Jurkat, Clone E6-1 (cell line): ENCODE measurements at places on chromosomes 5 and 9.

DNA sequence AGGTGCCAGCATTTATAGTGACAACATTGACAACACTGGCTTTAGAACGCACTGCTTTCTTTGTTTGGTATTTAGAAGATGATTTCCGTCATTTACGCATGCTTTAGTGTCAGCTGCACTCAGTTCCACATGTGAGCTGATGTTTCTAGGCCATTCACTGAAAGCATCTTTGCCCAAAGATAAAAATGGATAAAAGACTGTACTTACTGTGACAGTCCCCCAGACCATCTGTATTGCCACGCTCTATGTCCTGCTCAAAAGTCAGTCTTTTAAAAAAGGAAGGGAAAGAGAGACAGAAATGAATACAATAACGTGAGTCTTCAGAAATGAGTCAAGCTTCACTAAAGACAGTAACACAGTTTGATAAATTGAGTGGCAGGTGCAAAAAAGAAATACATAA, 99.3 kb downstream of the SEMA6A start:
- no peak for DNase-seq

- DNase-seq = peak; percentile 23
Observed at GRCh38 chr5:94618029-94618492, 343 bp downstream of the KIAA0825 start.

- DNase-seq = no peak
Observed at GRCh38 chr5:35461530-35461929, 156.1 kb upstream of the SPEF2 start.

DNA sequence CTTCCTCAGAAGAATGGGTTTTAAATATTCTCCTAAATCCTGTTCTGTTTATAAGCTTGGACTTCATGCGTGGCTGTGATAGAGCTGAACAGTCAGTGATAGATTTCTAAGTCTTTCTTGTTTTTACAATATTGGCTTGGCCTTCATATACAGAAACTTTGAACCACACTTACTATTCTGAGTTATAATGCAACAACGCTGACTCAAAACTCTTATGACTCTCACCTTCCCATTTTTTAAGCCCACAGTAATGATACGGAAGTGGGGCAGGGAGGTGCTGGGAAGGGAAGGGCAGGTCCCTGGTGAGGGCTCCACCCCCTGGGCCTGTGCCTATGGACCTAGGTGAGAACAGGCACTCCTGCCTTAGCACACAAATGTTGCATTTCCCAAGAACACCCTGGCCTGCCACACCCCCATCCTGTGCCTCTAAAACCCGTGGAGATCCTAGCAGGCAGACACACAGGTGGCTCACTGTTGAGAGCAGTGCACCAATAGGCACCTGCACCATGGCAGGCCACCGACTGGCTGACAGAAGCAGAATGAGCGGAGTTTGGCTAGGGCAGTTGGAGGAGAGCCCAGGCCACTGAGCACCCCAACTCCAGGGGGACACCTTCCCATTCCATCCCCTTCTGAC, 376.7 kb downstream of the GABRG2 start:
- no peak for DNase-seq

DNA sequence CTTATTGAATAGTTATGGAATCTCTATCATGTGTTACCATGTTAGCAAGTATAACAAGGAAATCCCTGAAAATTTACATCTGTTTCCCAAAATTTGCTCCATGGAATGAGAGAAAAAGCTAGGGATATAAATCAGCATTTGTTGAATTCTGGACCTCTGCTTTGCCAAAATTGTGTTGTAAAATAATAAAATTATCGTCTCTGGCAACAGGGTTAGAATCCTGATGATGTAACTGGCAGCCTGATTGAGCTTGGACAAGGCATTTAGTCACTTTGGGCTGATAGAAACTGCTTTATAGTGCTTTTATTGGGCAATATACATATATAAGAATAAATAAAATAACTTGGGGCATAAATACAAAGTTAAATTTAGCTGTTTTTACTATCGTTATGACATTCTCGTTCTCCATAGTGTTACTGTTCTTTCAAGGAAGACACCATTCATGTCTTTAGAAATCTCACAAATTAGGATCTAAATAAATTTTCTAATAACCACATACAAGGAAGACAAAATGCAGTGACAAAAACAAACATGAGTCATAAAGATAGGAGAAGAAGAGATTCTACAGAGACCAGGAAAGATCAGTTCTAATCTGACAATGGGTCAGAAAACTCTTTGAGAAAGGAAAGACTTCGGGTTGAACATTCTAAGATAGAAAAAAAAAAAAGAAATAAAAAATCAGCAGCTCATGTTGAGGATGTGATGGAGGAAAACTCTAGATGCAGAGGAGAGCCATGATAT, 145.0 kb upstream of the CDH10 start:
- DNase-seq = no peak

DNA sequence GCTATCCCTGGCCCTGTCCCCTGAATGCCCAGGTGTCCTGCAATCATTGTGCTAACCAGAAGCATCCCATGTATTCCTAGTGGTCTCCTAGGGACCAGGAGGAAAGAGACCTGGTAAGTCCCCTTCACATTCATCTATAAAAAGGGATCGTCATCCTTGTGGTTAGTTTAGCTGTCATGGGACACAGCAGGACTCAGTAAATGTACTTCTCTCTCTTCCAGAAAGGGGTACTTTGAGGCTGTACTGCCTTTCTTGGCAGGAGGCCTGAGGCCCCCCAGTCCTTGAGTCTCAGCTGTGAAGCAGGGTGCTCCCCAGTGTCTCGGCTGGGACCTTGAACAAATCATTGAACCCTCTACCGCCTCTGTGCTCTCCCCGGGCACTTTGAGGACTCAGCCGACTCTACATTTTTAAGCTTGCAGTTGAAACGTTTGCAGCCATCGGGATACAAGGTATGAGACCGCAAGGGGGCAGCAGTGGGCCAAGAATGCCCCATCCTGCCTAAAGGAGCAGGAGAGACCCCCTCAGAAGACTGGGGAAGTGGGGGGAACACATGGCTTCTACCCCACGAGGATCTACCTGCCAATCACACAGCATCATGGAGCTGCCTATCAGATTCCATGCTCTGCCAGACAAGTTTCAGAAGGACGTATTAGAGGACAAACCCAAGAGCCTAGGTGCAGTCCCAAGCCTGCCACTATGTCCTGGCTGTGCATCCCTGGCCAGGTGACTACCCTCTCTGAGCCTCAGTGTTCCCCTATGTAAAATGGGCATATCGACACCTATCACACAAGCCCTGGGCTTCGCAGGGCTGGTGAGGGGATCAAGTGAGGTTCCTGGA, 2.4 kb upstream of the PHYKPL start:
- peak; percentile 75 for DNase-seq

DNA sequence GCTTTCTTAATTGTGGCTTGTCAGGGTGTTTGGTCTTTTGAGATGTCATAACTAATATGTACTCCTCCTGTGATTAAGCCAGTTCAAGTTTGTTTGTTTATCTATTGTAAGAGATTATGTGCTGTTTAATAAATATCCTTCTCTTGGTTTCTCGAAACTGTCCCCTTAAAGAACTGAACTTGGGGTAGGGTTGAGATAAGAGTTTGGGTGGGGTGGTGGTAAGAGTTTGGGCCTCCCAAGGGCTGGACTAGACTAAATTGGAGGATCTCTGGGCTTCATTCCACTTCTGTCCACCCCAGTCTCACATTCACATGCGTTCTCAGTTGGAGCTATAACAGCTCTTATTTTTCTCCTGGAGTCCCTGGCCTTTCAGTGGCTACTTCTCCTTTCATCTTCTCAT, 38.2 kb downstream of the AQP7 start:
- no peak for DNase-seq

- no peak for DNase-seq
Observed at GRCh38 chr5:52668544-52669185, 119.1 kb upstream of the ITGA1 start.

DNA sequence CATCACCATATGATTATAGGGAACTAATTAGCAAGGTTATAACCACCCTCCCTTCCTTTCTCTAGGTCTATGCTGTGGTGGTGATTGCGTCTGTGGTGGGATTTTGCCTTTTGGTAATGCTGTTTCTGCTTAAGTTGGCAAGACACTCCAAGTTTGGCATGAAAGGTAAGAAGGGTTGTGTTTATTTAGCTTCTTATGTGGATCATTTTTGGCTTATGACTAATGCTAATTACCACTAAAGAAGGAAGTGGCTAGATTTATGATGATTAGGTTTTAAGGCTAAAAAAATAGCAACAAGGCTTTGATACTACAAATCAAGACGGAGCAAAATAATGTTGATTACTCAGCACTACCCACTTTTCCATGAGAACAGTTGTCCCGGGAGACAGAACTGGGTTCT, 82.4 kb downstream of the NTRK2 start:
- DNase-seq = no peak

- DNase-seq = no peak
Observed at GRCh38 chr5:12013351-12013750, 109.1 kb upstream of the CTNND2 start.

GRCh38 chr5:91038180-91038808, 344.8 kb downstream of the ARRDC3 start:
- no peak for DNase-seq

GRCh38 chr5:42349163-42349562, 74.1 kb upstream of the GHR start:
- no peak for DNase-seq

DNA sequence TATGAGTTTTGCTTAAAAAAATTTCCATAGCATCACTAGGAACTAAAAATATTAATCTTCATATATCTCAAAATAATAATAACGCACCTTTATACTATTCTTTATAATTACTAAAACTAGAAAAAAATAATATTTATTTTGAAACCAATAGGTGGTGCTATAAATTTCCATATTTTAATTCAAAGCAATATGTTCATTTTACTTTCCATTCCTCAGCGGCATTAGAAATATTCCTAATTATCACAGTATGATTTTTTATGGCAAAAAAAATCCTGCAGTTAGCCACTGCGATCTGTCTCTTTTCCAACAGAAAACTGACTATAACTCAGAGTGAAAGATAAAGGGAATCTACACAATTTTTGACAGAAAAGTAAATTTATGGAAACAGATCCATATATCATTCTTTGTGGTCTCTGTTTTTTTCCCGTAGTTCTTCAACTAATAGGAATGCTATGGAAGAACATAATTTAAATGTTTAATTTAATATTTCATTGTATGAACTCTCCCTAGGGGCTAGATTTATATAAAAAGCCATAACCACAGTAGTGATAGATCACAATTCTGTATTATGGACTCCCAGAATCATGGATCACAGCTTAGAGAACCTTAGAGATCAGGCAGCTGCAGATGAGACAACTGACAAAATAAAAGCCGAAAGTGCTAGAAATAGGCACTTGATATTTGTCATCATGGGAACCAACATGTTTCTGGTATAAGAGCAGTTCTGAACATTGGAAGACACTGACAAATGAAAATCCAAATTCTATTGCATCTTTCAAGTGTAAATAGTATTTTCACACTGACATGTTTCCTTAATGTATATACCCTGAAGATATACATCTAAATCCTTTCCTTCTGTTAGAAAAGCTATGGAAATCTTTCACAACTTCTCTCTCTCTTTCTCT, 167.7 kb upstream of the MPDZ start:
- DNase-seq = no peak

DNA sequence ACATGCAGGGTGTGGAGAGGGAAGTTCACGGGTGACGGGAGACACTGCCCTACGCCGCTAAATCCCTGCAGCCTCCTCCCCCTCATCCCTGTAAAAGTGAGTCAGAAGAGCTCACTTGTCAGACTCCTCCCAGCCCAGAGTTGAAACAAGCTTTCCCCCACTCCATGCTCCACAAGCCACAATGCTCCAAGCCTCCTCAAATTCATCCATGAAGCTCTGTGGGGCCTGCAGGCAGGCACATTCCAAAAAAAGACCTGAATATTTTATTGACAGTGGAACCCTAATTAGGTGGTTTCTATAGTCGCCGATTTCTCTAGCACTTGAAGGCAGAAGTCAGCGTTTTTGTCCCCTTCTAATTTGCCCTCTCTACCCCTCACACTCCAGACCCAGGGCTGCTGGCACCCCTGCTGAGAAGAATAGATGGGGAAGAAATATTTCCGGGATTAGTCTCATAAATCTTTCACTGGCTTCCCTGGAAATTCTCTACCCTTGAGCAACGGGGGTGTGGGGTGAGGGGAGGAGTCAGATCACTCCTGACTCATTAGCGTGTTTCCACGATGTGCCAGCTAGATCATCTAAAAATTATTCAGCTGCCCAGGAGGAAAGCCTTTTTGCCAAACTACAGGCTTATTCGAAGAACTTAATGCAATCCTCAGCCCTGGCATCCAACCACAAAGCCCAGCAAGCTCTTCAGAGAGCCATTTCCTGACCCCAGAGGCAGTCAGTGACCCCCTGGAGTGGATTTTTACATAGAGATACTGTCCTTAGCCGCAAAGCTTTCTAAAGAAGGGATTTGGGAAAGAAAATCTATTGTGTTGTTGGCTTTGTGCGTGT, 97.1 kb downstream of the ENC1 start:
- no peak for DNase-seq

- DNase-seq = no peak
Observed at GRCh38 chr5:164484948-164485347, 979.5 kb downstream of the MAT2B start.

DNA sequence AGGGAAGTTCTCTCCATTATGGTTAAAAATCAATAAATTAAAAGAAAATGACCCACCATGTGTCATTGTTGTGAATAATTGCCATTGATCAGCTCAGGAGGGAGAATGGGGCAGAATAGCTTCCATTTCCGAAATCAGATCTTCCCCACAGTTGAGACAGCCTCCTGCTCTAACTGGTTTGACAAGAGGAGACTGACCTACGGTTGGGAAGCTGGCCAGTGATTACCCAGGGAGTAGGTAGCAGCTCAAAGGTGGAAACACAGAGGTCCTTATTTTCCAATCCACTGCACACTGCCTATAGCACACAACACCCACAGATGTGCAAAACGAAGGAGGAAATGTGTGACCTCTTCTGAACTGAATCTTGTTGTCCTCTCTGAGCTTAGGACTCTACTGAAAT, 69.0 kb upstream of the DAPK1 start:
- no peak for DNase-seq

DNA sequence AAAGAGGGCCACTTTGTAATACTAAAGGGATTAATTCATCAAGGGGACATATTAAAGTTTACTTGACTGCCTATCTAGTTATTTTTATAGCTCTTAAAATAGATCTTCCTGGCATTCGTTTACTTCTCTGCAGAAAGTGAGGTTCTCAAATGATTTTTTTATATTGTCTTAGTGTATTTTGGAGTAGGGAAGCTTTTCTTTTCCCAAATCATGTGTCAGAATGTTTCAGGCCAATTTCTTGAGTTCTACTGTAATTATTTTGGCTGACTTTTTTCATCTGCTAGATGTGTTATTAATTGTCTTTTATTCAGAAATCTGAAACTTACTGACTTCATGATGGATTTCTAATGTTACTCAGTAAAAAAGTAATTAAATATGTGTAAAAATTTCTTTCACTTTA, 60.2 kb upstream of the FBXL7 start:
- no peak for DNase-seq

DNA sequence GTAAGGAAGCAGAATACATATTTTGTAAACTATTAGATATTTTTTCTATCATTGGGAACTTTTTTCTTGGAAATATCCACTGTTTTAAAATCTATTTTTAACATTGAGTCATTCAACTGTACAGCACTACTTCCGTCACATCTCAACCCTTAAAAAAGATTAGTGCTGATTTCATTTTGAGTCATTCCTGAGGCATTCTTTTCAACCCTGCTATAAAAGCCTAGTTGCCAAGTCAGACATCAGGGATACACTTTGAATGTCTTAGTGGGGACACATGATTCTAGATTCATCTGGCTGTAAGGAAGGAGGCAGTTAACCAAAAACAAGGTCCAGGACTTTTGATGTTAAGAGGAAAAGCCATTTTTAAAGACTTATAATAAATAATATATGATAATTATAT, 160.9 kb downstream of the GIN1 start:
- DNase-seq = no peak

- no peak for DNase-seq
Observed at GRCh38 chr5:1864896-1865440, 17.8 kb downstream of the IRX4 start.
